Kidney tubule cell (primary cell): ENCODE measurements at places on chromosomes 3 and 15.

DNA sequence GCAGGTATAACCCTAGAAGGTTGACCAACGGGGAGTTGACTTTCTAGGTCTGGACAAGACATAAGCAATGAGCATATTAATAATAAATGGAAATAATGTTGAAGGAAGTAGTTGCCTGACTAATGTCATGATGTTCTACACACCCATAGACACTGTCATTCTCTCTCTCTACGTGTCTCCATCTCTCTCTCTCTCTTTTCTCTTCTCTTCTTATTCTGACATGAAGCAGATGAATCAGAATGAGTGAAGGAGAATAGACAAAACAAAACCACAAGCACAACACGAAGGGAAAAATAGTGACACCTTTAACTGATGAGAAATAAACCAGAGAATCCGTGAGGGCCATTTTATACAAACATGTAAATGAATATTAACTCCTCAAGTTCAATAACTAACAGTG lies 26.7 kb upstream of the CCDC80 start:
- no peak for DNase-seq

- no peak for DNase-seq
Observed at GRCh38 chr3:1423566-1424089, 330.8 kb downstream of the CNTN6 start.

GRCh38 chr15:62094388-62094787 lies 27.6 kb downstream of the C2CD4A start:
- DNase-seq = no peak

GRCh38 chr3:66609660-66610561 lies 109.1 kb upstream of the LRIG1 start:
- peak; percentile 88 for DNase-seq

DNA sequence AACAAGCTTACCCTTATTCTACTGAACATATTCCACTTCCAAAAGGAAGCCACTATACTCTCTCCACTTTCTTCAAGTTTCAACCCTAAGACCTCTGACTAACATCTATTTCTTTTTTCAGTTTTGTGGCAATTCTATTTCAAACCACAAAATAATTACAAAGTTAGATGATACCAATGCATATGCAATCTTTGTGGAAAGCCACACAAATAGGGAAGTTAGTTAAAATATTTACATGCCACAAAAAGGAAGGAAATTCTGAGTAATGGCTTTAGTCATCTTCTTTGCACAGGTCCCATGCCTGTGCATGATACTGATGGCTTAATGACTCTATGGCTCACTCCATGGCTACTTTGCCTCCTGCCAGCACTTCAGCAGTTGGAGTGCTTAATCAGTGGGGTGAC lies 57.0 kb upstream of the MCTP2 start:
- peak; percentile 80 for DNase-seq

GRCh38 chr15:55276324-55276723 lies 13.3 kb downstream of the RAB27A start:
- DNase-seq = no peak

- no peak for DNase-seq
Observed at GRCh38 chr3:41612853-41613252, 349.1 kb downstream of the ULK4 start.

- DNase-seq = peak; percentile 38
Observed at GRCh38 chr3:159839561-159840379, 148.9 kb upstream of the IL12A start.

DNA sequence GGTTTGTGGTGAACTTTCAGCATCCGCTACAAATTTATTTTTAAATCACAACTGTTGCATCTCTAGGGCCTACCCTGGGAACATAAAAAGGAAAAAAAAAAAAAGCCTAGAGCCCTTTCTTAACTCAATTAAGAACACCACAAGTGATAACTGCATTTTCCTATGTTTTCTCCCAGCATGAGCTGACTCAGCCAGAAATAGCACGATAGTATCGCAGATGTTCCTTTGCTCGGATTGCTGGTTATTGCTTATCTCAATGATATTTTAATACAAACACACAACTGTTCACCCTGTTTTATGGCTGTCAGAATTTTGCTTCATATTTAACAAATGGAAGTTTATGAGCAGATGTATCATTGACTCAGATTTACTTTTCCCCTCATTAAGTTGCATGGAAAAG lies 251.8 kb upstream of the SUCLG2 start:
- DNase-seq = no peak

GRCh38 chr3:76372497-76372896 lies 587.1 kb upstream of the ZNF717 start:
- DNase-seq = no peak

DNA sequence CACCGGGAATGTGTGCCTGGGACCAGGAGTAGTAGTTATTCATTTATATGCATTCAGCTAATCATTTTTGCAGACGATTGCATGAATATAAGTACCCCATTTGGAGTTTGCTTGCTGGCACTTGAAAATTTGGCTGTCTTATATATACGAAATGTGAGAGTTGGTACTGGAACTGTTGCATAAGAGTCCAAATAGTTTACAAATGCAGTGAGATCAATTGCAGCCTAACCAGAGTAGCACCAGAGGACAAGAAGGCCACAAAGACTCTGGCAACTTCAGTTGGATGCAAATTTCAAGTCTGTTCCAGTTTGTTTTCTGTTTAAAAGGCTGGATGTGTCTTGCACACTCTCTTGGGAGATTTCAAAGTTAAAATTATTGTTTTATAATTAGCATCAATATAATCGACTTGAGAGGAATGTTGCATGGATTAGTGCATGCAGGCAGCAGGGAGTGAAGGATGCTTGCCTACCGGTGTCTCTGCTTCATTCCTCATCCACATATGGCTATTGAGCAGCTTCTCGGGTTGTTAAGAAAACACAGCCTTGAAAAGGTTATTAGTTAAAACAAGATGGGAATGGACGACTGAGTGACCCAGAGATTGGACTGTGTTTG lies 213.0 kb downstream of the PTPRG start:
- DNase-seq = no peak

GRCh38 chr3:53129344-53129743 lies 891 bp downstream of the RFT1 start:
- DNase-seq = no peak

GRCh38 chr15:60222404-60222803 lies 175.4 kb downstream of the ANXA2 start:
- no peak for DNase-seq

DNA sequence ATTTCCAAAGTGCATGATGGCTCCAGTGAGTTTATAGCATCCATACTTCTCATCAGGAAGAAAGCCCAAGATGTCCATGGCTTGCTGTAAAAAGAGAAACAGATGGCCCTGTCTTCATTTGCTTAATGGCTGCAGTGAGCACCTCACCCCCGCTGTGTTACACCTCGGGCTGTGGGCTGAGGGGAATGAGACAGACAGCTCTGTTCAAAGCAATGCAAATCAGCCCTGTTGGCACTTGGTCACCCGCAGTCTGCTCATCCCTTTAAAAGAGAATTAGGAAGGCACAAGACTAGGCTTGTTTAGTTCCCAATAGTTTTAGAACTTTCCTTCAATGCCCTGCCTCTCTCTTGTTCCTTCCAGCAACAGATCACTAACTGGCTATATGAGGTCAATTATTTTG lies 25.2 kb downstream of the MYH15 start:
- no peak for DNase-seq

DNA sequence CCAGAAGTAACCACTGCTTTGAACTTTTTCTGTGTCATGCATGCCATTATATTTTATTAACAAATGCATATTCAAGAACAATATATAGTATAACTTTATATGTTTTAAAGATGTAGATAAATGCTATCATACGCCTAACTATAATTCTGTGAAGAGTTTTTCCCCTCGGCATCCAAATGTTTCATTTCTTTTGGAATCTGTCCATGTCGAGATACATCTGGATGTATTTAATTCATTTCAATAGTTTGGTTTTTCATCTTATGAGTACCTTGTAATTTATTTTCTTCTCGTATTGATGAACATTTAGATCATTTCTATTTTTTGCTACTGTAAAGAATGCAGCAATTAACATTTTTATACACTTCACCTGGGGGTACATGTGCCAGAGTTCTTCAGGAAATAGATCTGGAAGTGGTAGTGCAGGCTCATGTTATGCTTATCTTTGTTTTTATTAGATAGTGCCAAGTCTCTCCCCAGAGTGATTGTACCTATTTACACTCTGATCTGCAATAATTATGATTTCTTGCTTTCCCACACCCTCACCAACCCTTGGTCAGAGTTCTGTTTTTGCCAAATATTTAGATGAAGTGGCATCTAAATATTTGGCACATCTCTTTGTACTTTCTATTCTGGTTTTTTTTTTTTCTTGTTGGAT lies 29.7 kb downstream of the USP13 start:
- no peak for DNase-seq

DNA sequence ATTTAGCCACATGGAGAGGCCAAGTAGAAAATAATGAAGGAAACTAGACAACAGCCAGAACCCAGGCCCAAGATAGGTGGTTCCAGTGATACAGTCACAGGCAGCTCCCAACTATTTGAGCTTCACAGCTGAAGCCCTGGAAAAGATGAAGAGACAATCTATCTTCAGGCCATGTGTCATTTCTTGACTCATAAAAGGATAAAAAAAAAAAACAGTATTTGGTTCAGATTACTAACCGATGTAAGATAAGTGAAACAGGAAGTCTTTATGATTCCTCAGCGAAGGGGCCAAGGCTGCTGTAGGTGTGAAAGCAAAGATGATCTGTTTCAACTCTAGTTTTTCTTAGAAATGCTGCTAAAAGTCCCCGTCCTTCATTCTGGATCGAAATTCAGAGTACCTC lies 394.6 kb downstream of the ZNF385D start:
- DNase-seq = no peak

DNA sequence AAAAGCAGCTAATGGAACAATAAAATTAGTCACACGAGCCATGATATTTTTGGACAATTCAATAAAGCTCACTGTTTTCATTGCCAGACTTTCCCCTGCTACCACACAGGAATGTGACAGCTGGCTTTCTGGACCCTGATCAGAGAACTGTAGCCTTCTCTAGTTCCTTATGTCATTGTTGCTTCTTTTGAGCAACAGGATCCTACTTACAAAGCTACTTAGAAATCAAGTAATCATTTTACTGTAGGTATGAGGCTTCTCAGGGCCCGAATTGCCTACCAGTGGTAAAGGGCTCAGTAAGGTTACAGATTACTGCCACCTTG lies 94.3 kb upstream of the AADACL2 start:
- no peak for DNase-seq

DNA sequence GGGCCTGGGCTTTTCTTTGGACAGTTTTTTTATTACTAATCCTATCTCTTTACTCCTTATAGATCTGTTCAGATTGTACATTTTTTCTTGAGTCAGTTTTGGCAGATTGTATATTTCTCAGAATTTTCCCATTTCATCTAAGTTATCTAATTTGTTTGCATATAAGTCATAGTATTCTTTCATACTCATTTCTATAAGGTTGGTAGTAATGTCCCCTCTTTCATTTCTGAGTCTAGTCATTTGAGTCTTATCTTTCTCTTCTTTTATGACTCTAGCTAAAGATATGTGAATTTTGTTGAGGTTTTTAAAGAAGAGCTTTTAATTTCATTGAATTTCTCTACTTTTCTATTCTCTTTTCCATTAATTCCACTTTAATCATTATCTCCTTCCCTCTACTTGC lies 27.2 kb downstream of the TRPM1 start:
- no peak for DNase-seq

GRCh38 chr3:119161240-119161639 lies 12.2 kb upstream of the UPK1B start:
- DNase-seq = no peak

DNA sequence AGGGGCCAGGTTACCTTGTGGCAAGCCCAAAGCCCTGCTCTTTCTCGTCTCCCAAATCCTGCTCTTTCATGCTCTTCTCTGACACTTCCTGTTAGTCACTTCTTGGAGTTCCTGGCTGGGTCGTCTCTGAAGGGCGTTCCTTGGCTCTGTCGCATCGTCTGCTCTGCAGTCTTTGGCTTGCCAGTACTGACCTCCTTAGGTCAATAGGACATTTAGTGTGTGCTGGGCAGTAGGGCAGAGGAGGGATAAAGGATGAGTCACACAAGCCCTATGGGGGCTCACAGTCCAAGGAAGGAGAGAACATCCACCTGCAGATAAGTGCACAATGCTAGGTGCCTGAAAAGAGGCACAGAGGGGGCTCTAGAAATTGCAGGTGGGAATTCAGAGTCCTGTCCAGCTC lies 87.5 kb downstream of the FAM43A start:
- peak; percentile 47 for DNase-seq

GRCh38 chr3:179236669-179237301 lies 14.1 kb downstream of the KCNMB3 start:
- no peak for DNase-seq

DNA sequence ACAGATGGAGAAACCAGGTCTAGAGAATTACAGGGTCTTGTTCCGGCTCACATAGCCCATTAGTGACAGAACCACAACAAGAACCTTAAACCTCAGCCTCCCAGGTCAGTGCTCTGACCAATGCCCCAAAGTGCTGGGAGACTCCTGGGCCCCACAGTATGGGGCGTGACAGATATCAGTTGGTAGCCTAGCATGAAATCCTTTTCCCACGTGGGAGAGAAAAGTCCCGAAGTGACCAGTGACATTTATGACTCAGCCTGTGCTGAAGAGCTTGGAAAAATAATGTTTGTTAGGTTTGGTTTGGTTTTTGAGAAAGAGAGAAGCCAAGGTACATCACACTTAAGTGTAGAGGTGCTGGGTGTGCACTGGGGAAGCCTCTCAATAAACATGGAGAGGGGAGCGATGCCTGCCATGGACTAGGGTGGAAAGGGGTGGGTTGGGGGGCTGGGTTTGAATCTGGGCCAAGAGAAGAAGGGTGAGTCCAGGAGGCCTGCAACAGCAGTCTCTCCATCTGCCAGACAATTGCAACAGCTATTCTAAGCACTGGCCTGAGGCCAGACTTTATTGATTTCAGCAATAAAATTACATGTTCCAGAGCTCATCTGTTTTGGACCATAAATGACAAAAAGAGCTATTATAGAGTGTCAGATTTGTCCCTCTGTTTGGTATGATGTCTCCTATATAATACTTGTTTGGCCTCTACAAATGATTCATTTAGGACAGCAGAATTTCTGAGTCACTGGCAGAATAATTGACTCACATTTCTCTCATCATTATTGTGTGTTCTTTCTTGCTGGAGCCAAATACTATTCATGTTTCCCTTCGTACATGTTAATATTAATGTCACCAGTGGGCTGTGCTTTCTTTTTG lies 43.4 kb downstream of the C2CD4A start:
- peak; percentile 71 for DNase-seq

- peak; percentile 42 for DNase-seq
Observed at GRCh38 chr15:35019404-35020327, 31.6 kb upstream of the ZNF770 start.

DNA sequence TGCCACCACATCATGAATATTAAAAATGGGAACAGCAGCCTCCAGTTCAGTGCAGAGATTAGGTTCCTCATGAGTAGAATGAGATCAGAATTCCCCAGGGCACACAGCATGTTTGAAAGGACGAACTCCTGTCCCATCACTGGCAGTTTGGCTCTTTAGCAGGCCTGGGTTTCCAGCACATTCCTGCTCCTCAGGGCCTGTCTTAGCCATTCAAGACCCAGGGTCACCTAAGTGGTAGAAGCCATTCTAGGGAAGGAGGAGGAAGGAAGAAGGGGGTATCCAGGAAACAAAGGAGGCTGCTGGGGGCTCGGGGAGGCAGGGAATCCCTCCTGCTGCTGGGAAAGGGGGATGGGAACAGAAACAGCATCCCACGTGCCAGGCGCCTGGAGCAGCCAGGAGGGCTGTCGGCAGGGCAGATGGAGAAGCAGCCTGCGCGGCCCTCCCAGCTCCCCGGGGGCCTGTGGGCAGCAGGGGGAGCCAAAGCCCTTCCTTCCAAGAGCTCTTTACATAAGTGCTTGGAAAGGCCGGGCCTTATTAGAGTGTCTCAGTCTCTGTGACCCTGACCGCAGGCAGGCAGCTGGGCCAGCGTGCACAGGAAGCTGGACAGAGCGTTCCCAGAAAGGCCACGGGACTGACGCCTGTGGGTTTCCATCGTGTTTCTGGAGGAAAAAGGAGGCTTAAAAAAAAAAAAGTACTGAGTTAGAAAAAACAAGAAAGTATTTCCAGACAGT lies 24.7 kb downstream of the LOXL1 start:
- peak; percentile 90 for DNase-seq
